ENCODE measurements at places on chromosomes 3 and 15.

GRCh38 chr3:28328188-28329151 is 20.1 kb upstream of the ZCWPW2 start:
- DNase-seq = no peak

GRCh38 chr3:133944181-133944580 is 48.5 kb upstream of the RAB6B start:
- DNase-seq = no peak

DNA sequence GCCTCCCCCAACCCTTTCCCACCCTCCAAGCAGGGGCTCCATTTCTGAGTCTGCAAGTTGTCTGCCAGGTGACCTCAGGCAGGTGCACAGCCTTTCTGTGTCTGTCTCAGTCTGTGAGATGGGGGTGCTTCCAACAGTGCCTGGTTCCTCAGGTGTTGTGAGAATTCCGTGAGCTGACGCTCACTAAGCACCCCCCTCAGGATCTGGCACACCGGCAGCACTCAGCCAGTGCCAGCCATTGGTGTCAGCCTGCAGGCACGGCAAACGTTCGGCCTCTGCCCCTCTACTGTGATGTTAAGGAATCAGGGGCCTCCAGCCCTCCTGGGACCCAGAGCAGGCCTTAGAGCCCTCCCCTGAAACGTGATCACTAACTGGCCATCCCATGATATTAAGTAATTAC is 2.4 kb downstream of the KLF15 start:
- DNase-seq = no peak

- no peak for DNase-seq
These were observed 46.3 kb downstream of the LSM3 start for GRCh38 chr3:14224895-14225294.

DNA sequence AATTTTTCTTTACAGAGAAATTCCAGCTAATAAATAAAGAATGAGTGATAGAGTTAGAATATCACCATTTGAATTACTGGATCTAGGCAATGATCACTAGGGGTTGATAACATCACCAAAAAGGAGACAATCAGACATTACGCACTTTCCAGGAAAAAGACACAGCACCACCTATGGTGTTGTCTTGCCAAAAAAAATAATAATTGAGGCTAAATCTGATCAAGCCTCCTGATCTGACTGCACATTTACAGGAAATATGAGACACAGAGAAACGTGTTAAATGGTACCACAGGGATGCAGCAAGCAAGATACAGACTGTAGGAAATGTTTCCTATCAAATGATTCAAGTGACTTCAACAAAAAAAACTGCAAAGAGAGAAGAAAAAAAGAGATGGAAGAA is 92.8 kb downstream of the EOMES start:
- no peak for DNase-seq

GRCh38 chr15:74791667-74792066 is 9.8 kb downstream of the CSK start:
- DNase-seq = no peak

DNA sequence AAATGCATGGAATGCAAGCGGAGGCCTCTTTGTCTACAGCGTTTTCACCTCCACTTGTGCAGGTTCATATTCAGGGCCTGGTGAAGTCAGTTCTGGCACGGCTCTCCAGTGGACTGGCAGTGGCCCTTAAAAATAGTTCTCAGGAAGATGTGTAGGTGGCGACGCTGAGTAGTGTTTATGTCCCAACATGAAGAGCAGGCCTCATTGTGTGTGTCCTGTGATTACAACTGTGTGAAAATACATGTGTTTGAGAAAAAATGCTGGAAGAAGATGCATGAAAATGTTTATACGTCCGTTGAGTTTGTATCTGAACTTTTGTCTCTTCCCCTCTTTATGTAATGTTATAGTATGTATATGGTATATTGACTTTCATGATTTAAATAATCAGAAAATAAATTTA is 7.2 kb downstream of the LIPC start:
- DNase-seq = no peak

DNA sequence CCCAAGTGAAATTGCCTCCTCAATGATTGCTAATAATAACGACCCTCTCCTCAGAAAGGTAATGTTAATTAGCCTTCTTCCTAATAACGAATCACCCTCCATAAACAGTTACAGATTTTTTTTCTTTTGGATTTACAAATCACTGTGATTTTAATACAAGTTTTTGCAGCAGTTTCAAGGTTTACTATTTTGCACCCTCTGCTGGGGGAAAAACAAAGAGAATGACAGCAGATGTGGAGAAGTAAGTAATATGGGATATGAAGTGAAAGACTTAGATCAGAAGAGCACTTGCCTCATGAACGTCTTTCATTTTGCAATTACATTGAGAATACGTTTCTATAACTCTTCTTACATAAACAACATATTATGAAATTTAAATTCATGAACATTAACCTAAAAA is 16.1 kb upstream of the CNTN3 start:
- DNase-seq = no peak

All from DMS79 (cell line).